ENCODE measurements at places on chromosomes 7 and 10.

- DNase-seq, result no peak
These were observed 42.5 kb upstream of the KMT2E start for GRCh38 chr7:104971290-104972071.

GRCh38 chr10:987620-987869 is 689 bp upstream of the GTPBP4 start:
- DNase-seq, result no peak

DNA sequence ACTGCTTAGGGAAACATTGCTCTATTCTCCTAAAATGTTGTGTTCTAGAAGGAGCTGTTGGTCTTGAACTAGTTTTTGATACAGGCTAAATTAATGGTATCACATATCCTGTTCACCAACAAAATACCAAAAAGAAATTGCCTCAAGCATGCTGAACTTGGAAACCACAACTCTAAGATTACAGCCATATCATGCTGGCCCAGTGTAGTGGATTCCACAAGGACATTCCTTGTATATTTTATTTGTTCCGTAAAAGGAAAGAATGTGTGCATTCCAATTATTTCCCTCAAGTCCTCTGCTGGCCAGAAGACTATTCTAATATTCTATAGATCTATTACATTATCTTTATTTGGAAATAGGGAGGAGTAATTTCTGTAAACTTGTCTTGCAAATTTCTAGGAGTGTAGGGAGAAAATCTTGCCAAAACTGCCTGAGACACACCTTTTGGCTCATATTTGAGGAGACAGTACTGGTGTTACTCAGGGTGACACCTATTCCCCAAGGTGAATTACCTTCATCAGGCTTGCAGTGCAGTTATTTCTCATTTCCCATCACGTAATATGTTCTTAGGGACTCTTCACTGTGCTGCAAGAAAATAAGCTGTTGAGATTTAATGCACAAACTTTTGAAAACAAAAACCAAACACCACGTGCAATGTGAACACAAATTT is 1.9 kb upstream of the NEBL start:
- no peak for DNase-seq

DNA sequence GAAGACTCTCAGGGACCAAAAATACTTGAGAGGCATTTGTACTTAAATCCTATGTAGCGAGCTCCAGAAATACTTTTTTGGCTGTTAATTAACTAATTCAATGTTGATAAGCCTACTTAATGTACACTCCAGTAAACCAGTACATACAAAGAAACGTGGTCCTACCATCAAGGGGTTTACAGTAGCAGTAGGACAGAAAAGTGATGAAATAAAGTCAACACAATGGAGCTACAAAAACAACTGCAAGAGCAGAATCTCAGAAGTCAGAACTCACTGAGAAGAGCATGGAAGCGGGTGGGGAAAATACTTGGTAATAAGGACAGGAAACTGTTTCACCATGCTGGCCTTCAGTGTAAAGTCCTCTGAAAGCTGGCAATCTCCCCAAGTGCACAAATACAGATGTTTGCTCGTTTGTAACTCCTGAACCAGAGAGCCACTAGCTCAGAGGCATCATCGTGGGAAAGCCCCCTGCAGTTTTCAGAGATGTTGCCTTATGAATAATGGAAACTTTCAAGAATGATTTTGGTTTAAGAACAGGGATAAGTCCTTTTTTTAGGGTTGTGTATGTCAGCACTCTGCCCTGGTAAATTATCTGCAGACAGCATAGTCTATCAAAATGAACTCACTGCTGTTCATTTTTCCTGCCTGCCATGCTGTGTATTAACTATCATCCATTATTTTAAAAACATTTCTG is 233.2 kb downstream of the SORCS1 start:
- DNase-seq, result no peak

DNA sequence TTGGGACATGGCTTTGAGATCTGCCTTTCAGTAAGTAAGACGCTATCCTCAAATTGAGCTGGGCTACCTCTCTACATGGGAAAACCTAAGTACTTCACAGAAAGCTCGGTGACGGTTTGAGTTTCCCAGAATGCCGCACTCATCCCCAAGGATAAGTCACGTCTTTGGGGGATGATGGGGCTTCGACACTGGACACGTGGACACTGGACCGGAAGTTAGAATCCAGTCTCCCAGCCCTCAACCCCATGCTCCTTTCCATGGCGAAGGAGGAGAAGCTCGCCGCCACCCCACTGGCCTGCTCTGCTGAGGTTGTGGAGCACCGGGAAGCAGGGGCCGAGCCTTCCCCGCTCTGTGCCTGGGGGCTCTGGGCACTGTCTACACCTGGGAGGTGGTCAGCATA is 27.5 kb downstream of the PTPRE start:
- DNase-seq, result no peak

DNA sequence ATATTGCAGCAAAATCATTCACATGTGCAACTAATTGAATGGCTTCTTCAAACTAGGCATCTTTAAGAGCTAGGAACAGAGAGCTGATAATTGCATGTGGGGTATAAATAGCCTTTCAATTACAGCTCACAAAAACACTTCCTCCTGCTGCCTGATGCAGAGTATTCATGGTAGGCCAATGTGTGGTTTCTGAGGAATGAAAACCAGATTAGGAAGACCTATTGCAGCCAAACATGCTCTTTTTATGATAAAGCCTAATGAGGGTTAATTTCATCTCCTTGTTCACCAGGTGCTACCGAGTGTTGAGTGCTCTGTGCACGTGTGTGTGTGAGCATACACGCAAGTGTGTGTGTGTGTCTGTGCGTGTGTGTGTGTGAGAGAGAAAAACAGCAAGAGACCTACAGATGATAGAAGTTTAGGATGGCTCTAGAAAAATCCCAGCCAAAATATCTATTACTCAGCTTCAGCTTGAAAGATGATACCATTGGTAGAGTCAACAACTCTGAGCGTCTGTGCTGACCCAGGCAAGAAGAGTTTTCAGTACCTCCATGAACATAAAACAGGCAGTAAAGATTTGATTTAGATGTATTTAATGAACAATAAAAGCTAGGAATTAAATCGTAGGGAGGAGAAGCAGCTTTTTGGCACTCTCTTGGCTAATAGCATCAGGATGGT is 448.5 kb upstream of the ANKRD30A start:
- DNase-seq, result peak; percentile 30

DNA sequence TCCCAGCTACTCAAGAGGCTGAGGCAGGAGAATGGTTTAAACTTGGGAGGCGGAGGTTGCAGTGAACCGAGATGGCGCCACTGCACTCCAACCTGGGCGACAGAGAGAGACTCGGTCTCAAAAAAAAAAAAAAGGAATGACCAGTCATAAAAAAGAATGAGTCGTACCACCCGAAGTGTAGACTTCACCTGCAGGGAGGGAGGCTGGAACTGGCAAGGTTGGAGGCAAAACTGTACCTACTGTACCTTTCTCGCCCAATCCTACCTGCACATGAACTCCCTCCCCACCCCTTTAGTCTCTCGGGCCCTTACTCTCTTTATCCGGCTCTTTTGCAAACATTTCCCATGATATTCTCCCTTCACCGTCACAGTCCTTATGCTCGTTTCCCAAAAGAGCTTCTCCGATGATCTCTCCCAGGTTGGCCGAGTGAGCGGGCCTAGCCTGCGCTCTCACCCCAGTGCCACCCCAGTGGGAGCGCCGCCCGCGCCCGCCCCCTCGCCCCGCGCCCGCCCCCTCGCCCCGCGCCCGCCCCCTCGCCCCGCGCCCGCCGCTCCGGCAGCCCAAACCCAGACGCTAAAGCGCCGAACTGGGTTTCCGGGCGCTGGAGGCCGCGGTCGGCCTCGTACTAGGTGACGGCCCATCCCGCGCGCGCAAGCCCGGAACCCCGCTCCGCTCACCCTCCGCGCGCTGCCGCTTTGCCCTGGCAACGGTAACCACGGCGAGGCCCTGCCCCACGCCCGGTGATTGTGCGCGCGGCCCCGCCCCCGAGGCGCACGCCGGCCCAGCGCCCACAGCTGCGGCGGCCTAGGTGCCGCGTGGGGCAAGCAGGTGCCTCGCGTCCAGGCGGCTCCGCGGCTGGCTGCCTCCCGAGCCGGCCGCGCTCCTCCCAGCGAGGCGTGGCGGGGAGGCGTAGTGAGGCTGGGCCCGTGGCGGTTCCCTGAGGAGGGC is at the start of gene SMKR1:
Gene SMKR1 (plus strand): TSS at position 772 of the 948 bp plus-strand sequence. CDS start 294 bp downstream, outside the sequence.
- DNase-seq, result no peak

DNA sequence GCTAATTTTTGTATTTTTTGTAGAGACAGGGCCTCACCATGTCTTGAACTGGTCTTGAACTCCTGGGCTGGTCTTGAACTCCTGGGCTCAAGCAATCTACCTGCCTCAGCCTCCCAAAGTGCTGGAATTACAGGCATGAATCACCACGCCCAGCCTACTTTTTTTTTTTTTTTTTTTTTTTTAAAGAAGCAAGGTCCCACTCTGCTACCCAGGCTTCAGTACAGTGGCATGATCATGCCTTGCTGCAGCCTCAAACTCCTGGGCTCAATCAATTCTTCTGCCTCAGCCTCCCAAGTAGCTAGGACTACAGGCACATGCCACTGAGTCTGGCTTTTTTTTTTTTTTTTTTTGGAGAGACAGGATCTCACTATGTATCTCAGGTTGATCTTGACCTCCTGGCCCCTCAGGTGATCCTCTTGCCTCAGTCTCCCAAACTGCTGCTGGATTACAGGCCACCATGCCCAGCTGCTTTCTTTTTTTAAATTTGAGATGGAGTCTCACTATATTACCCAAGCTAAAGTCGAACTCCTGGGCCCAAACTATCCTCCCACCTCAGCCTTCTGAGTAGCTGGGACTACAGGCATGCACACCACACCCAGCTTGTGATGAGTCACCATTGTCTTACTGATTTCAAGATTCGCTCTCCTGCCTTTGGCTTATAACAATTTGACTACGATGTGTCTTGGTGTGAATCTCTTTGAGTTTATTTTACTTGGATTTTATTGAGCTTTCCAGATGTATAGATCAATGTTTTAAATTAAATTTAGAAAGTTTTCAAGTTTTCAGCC is 9.0 kb downstream of the RPEL1 start:
- DNase-seq, result no peak

DNA sequence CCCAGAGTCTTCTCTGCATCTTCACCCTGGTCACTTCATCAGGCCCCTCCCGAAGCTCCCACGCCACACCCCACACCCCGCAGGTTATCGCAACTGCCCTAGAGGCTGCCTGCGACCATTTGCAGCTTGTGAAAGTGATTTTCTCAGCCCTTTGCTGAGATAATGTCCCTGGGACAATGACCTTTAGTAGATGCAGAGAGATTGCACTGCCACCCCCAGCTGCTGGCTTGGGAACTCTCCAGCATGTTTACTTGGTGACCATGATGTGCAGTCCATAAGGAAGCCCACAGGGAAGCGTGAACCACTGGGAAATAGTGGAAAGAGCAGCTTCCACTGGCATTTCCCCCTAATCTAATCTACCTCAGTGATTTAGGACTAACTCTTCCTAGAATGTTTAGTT is 97.3 kb downstream of the WNT2 start:
- DNase-seq, result no peak

- DNase-seq, result no peak
These were observed 81.2 kb downstream of the FZD1 start for GRCh38 chr7:91345449-91345848.

DNA sequence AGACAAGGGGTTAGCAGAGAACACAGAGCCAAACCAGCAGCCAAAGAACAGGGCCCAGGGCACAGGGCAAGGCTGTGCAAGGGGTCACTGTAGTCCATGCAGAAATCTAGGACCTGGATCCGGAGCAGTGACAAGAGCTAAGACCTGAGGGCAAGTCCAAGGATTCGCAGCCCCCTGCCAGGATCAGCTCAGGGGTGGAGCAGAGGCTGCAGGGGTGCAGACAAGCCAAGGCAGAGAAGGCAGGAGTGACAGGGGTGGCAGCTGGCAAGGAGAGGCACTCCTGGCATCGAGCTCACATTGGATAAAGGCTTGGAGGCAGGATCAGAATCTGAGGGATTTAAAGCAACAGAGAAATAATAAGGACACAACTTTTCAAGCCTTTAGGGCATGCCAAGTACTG is 80.7 kb upstream of the NANOS1 start:
- DNase-seq, result no peak

DNA sequence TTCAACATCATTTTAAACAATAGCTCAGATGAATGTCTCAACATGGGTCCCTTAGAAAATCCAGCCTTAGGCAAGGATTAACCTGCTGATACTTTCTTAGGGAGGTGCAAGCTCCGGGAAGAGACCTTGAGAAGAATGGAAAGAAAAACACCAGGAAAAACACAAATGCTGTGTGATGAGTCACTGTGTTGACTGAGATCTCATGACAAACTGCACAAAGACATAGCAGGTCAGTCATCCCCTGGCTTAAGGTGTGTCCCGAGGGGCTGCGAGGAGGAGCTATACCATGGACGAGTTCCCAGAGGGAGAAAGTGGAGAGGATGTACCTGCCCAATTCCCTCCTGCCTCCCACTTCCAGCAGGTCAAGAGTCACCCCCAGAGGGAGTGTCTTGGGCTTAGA is 98.0 kb downstream of the TEX36 start:
- no peak for DNase-seq

GRCh38 chr10:121049489-121049888 is 198.3 kb downstream of the WDR11 start:
- no peak for DNase-seq

GRCh38 chr10:129055986-129056385 is 411.1 kb upstream of the MGMT start:
- no peak for DNase-seq

GRCh38 chr7:81181066-81181465 is 262.2 kb upstream of the SEMA3C start:
- no peak for DNase-seq

DNA sequence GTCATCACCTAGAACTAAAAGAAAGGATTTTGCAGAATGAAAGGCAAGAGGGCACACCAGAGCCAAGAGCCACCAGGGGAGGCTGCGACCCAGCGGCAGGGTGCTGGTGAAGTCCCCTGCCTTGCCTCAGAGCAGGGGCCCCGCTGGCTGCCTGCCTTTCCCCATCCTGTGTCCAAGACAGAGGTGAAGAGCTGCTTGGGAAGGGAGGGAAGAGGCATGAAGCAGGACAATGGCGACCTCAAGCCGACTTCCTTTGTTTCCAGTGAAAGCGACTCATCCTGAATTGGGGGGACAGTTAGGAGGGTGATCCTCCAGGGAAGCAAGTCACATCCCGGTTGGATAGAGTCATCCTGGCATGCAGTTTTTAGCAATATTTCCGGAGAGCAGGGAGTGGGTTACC is 255.5 kb upstream of the YAE1 start:
- no peak for DNase-seq

DNA sequence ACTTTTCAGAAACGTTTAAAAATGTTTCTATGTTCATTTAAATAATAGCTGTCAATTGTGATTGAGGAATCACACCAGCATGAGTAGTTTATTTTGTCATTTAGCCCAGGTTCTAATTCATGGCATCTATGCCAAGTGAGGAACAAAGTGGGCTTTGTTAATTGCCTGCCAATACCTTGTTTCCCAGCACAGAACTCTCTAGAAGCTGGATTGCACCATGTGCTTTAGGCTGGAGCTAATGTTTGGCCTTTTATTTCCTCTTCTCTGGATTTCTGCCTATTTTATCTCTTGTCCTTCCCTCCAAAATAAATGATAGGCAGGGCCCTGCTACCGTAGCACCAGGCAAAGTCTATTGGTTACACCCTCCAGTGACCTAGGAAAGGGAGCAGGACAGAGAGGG is 109.9 kb upstream of the ITGB1 start:
- DNase-seq, result no peak

- no peak for DNase-seq
These were observed 48.9 kb downstream of the ZCCHC24 start for GRCh38 chr10:79396520-79396919.

- DNase-seq, result no peak
These were observed 3.5 kb upstream of the GRID1 start for GRCh38 chr10:86370006-86370585.
